SJSA1 (cell line): ENCODE measurements at places on chromosomes 16 and 17.

DNA sequence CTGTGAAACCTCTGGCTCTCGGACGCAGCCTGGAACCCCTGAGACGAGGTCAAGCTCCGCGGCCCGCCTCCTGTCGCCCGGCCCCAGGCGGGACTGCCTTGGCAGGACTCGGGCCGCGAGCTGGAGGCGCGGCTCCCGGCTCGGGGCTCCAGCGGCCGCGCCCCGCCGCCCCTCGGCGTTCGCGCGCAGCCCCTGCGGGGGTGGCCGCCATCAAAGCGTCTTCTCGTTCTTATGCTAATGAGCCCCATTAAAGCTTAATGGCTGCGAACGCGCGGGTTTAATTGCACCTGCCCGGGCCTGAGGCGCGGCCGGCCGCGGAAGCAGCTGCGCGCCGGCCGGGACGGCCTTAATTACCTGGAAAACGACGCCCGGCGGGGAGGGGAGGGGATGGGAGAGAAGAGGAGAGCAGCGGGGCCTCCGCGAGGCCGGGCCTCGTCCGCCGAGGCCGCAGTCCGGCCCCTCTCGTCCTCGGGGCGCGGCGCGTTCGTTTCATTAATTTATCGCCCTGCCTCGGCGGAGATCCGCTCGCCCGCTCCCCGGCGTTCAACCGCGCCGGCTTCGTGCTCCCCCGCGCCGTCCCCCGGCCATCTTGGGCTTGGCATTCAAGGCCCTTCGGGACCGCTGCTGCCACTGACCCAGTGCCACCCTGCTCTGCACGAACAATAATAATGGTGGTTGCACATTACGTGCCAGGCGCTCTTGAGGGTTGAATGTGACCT is 19.2 kb downstream of the RAI1 start:
- H3K36me3 ChIP-seq = peaks cover 24% of the 10 kb centered on the region
- H3K27ac ChIP-seq = no peak overlapping the region
- H3K4me3 ChIP-seq = no peak overlapping the region
- no peaks in the 10 kb centered on the region for H3K27me3 ChIP-seq

DNA sequence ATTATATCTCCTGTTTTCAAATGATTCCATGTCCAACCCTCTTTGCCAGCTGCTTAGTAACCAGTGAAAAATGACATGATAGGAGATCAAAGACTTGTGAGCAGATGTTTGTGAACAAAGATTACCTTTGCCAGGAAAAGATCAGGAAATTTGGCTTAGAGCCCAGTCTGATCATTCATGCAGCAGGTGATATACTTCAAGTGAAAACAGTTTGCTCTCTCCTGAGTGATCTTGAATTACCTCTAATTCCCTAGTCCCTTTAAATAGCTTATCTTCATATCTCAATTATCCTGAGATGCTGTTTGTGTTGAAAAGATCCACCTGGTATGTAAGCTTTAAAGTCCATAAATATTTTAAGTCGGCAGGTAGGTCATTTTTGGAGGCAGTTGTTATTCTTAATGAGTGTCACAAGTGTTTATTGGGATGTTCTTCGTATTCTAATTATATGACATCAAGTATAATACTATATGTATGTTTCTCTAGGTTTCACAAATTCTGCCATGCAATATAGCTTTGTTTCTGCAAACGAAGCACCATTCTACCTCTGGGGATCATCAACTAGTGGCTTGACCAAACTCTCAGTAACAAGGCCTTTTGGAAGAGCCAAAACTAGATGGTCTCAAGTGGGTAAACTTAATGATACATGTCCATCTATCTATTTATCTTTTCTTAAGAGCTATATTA is 13.2 kb upstream of the VPS35L start:
- DNase-seq = no peak
- H3K4me1 ChIP-seq = no peaks in the 10 kb centered on the region
- no peak overlapping the region for H3K27ac ChIP-seq
- H3K4me3 ChIP-seq = no peak overlapping the region

DNA sequence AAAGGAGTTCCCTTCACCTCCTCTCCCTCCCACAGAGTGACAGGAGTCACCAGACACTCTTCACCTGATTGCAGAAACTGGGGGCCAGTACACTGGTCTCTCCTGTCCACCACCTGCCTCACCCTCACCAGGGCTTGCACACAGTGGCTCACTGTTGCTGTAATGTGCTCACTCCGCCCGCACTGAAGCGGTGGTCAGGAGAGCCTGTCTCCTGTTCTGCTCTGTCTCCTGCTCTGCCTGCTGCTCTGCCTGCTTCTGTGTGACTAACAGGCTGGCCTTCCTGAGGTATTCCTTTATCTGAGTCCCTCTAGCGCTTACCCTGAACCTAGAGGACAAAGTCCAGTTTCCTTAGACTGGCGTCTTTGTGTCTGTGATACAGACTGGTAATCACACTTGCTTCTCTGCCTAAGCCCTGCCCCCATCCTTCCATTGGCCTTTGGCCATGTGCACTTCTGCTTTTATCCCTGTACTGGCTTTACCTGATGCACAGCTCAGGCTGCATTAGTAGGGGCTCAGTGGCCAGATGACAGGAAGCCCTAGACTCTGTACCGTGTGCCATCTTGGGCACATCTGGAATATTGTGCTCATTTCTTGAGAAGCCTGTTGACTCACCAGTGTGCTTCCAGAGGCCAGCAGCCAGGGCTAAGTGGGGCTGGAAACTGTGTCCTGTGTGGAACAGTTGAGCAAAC is 13.3 kb downstream of the PROCA1 start:
- H3K36me3 ChIP-seq = peaks cover 99% of the 10 kb centered on the region
- DNase-seq = no peak
- no peaks in the 10 kb centered on the region for H3K27me3 ChIP-seq
- H3K4me3 ChIP-seq = no peak overlapping the region

- peaks cover 53% of the 10 kb centered on the region for H3K4me1 ChIP-seq
- peak overlapping the region; percentile 68 for H3K4me3 ChIP-seq
- peak overlapping the region; percentile 1; the same call in 1 of the 2 replicates for H3K27ac ChIP-seq
- no peak for DNase-seq
- H3K27me3 ChIP-seq = no peaks in the 10 kb centered on the region
Observed at GRCh38 chr16:17469741-17470181, 999 bp downstream of the XYLT1 start.

DNA sequence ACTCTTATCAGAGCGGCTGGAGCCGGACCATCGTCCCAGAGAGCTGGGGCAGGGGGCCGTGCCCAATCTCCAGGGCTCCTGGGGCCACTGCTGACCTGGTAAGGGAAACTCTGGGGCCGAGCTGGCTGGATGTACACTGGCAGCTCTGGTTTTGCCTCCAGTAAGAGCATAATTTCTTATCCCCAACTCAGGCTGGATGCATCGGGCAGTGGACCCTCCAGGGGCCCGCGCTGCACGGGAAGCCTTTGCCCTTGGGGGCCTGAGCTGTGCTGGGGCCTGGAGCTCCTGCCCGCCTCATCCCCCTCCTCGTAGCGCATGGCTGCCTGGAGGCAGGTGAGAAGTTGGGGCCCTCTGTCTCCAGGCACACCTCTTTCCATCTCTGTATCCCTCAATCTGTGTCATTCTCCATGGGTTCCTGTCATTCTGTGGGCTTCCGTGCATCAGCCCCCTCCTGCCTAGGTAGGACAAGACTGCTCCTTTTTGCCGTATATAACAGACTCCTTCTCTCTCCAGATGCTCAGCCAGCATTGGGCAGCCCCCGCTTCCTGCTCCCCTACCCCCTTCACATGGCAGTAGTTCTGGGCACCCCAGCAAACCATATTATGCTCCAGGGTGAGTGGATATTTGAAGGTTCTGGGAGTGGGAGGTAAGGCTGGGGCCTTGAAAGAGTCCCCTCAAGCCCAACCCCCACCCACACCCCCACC is 9.4 kb upstream of the TMEM88 start:
- peaks cover 23% of the 10 kb centered on the region for H3K36me3 ChIP-seq
- no peaks in the 10 kb centered on the region for H3K27me3 ChIP-seq
- H3K4me3 ChIP-seq = peak overlapping the region; percentile 51
- H3K27ac ChIP-seq = peak overlapping the region; percentile 22; the same call in 1 of the 2 replicates
- peaks cover 25% of the 10 kb centered on the region for H3K4me1 ChIP-seq

DNA sequence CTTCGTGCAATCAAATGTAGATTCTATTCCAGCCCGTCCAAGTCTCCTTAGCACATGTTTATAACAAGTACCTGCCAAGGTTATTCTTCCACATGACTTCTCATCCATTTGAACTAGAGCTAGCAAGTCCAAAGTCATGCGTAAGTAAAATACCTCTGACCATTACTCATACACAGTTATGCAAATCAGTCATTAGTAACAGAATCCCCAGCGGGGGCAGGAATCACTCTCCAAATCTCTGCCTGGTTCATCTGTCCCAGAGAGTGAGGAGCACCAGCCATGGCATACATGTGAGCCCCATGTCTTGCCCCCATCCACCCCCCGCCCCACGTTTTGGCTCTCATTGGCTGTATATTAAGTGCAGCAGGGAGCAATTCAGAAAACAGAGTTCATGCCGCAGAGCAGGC is 27.7 kb downstream of the SRL start:
- peaks cover 31% of the 10 kb centered on the region for H3K4me1 ChIP-seq
- no peaks in the 10 kb centered on the region for H3K36me3 ChIP-seq
- H3K27me3 ChIP-seq = no peaks in the 10 kb centered on the region
- H3K4me3 ChIP-seq = no peak overlapping the region
- H3K27ac ChIP-seq = peak overlapping the region; percentile 48

DNA sequence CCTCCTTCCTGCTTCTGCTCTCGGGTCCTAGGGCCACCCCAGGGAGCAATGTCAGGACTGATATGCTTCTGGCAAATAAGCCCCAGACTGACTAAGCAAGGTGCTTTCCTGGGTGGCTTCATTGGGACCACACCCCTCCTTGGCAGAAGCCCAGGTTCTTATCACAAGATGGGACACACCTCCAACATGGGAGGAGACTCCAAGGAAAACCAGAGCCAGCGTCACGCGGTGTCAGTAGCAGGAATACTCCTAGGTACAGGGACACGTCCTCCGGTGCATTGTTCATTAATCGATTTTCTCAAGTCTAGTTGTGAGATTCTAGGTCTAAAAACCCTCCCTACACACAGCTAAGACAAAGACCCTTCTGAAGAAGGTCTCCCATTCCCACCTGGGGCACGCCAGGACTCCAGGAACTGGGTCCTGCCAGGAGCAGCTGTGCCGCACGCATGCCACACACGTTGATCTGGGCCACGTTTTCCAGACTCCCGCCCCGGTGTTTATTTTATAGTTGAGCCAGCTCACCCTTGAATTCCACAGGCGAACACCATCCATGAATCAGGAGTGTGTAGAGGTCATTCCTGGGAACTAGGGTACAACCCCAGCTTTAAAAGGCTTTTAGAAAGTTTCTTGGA is 30.8 kb downstream of the FA2H start:
- H3K27ac ChIP-seq = peak overlapping the region; percentile 40
- peak; percentile 92 for DNase-seq
- H3K27me3 ChIP-seq = no peaks in the 10 kb centered on the region
- peak overlapping the region; percentile 14 for H3K4me3 ChIP-seq
- H3K4me1 ChIP-seq = peaks cover 62% of the 10 kb centered on the region
- H3K36me3 ChIP-seq = no peaks in the 10 kb centered on the region

- no peak for DNase-seq
- no peaks in the 10 kb centered on the region for H3K27me3 ChIP-seq
- no peak overlapping the region for H3K4me3 ChIP-seq
- H3K27ac ChIP-seq = no peak overlapping the region
- H3K4me1 ChIP-seq = peaks cover 7% of the 10 kb centered on the region; the same call in 1 of the 2 replicates
Observed at GRCh38 chr16:3509470-3509928, 8.7 kb downstream of the CLUAP1 start.
